Neural crest cell (in vitro differentiated cells): ENCODE measurements at places on chromosomes 7 and 10.

DNA sequence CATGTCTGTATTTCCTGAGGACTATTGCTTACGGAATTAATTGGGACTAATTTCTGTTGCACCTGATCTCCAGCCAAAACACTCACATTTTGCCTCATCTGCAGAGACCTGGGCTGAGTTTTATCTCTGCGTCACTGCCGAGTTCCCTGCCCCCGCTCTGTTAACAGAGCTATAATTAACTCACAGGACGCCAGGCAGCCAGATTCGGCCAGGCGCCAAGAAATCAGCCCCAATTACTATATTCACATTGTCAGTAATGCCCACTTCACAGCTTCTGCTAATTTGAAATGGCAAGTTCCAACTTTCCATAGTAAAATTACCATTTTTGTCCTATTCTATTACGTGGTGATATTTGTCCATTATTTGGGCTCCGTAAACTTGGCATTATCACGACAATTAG lies 130.5 kb downstream of the CUX1 start:
- no peak for DNase-seq

DNA sequence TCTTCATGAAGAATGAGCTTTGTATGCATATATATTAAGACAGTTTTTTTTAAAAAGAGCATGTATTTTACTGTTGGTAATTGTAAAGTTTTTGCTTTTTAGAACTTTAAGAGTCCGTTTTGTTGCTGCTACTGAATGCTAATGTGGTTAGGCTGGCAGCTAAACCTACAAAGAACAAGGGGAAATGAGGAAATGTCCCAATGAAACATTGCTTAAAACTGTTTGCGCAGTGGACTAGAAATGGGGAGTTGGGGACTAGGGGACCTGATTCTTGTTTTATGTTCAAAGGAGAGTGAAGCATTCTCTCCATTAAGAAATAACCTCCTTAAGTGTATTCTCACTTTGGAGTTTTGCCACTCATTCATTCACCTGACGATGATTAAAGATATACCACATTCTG lies 5.7 kb downstream of the NRF1 start:
- DNase-seq = no peak

- no peak for DNase-seq
These were observed 172.6 kb upstream of the KLF14 start for GRCh38 chr7:130906575-130906974.

DNA sequence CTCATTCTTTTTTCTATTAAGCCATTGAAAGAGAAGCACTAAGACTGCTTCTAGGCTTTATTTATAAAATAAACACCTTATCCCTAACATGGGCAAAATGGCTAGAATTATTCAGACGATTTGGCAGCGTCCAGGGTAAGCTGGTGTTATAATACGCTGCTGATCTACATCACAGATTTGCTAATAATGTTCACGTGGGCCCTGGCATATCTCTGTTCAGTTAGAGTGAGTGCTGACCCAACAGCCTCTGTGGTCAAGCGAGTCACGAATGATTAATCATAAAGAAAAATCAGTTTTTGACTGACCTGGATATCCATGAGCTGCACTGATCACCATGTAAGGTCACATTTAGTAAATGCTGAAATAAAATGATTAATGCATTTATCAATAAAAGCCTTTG lies 28.4 kb upstream of the CBLL1 start:
- DNase-seq = no peak

DNA sequence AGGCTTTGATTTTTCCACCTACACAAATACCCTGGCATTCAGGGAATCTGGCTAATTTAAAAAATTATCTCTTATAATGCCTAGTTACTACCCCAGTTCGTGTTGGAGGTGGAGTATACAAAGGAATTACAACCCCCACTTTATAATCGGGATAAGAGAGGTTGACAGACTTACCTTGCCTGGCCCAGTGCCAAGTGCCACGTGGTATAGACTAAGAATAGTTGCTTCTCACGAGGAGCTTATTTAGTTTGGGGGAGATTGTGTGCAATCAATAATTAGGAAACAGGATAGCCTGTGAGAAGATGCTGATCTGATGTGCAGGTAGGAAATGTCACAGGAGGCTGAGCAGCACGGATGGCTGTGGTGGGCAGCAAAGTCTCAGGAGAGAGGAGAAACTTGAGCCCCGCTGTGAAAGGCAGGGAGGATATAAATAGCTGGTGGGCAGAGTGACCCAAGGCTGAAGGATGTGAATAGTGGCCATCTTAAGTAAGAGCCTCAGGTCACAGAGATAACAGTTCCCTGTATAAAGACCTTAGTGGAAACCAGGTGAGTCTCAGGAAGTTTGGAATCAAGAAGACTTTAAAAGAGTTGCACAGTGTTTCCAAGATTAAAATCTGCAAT lies 11.3 kb upstream of the ATXN7L1 start:
- no peak for DNase-seq

- DNase-seq = peak; percentile 19
These were observed 844 bp downstream of the NRF1 start for GRCh38 chr7:129612112-129613015.

GRCh38 chr7:106775552-106775936 lies 89.5 kb upstream of the PIK3CG start:
- DNase-seq = no peak

GRCh38 chr7:64886956-64887545 lies 16.0 kb upstream of the ZNF273 start:
- no peak for DNase-seq

DNA sequence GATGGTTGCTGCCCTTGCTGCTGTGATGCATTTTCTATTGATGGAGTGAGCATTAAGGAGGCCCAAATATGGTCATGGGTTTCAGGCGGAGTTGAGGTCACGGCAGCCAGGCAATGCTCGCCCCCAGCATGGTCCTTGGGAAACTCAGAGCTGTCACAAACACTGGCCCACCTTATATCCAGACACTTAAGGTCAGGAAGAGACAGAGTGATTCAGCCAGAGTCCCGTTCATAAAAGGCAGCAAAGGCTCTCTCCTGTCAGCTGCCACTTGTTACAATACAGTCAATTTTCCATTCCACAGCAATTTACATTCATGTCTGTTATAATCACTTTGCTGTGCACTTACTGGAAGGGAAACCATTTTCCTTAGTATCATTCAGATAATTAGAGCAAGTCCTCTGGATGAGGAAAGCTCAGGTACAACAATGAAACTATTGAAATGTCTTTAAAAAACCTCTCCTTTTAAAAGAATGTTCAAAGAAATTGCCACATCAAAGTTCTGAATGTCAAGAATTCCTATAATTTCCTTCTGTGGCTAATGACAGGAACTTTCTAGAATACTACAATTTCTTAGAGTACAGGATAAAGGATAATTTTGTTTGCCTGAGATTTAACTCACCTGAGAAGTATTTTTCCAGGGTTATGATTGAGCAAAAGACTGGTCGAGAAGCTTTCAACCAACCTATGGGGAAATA lies 14.8 kb upstream of the ANKRD1 start:
- DNase-seq = no peak

GRCh38 chr10:73866621-73867020 lies 7.7 kb downstream of the CAMK2G start:
- DNase-seq = no peak

DNA sequence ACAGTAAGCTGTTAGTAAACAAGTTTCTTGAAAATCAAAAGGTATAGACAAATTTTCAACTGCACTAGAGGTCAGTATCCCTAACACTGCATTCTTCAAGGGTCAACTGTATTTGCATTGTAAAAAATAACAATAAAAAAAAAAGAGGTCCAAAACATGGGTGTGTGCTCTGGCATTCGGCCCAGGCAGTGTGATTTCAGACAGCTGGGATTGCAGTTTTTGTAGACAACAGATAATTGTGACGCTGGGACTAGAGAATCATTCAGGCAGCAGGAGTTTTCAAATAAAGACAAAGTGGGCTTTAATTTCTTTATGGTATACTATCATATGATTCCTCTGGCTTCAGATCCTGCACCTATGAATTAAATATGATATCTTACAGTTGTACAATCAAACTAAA lies 543.2 kb upstream of the SEMA3D start:
- DNase-seq = no peak

- DNase-seq = no peak
These were observed 49.1 kb downstream of the AHCYL2 start for GRCh38 chr7:129273936-129274335.

GRCh38 chr7:51067258-51067657 lies 249.4 kb downstream of the COBL start:
- no peak for DNase-seq

- DNase-seq = no peak
These were observed 342.2 kb upstream of the MKI67 start for GRCh38 chr10:128468462-128468861.

GRCh38 chr7:94052398-94053180 lies 48.4 kb upstream of the BET1 start:
- no peak for DNase-seq

- no peak for DNase-seq
These were observed 564.3 kb downstream of the GATA3 start for GRCh38 chr10:8618834-8619233.

DNA sequence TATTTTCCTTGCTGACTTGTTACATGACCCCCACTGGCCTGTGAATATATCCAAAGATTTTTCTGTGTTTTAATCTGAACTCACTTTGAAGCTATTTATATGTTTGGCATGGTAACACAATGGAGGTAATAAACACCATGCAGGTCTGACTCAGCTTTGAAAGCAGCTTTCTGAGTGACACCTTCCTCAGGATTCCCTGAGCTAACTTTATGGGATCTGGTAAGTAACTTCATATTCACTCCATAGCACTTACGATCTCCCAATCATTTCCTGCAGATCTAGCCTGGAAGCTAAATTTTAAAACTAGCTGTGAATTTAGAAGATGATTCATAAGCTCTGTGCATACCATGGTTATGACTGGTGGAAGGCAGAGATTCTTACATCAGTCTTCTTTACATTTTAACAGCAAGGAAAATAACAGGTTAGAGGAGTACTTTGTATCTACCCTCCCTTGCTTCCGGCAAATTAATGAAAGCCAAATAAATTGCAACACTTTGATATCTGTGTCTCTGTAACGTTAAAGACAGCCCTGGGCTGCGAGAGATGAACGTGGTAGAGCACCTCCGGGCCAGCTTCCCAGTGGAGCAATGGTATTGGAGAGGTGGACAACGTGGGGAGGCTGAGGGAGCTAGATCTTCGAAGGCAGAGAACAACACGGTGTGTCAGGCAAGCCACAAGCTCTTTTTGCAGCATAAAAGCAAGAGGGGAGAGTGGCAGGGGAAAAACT lies 170.2 kb upstream of the KLF14 start:
- no peak for DNase-seq

DNA sequence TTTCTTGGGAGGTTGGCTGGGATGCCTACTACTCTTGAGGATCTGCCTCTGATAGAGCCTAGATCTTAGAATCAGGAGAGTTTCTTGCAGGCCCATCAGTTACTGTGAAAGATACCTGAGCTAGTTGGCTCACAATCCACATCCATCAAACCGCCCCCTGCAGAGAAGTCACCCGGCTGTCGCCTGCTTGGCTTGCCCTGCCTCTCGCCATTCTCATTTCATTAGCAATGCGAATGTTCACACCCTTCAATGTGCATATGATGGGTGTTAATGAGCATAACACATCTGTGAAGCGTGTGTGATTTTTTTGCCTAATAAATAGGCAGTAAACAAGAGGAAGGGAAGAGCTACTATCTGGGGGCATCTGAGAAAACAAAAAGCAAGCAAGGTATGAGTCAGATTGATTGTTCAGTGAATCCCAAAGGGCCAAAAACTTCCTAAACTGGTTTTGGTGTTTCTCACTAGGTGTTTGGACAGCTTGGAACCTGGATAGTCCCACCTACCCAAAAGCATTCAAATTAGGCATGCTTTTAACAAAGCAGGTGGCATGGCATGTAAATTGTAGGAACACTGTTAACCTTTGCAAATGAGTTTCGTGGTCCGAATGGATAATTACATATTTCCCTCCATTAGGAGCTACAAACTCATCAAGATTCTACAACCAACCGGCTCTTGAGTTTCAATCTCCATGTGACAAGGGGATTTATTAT lies 272.3 kb upstream of the C7orf33 start:
- no peak for DNase-seq

GRCh38 chr10:129005804-129006203 lies 461.2 kb upstream of the MGMT start:
- DNase-seq = no peak

DNA sequence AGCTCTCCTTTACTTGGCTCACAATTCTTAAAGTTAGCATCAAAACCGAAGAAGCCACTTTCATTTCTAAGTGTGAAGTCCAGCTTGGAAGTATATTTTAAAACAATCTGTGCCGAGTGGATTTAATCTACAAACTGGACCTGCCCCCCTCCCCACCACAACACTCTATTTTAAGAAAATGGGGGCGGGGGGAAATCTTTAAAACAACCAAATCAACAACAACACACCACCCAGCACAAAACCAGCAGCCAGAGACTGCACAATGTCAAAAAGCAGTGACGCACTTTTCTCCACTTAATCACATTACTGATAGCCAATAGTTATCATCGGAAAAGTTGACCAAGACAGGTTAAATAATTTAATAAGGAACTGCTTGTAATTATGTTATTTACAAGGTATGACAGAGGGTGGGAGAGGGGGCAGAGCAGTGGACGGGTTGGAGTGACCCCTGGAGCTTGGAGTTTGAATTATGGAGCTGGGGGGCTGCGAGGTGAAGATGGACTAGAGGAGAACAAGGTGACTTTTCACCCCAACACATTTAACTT lies 2.8 kb downstream of the EBF3 start:
- no peak for DNase-seq

DNA sequence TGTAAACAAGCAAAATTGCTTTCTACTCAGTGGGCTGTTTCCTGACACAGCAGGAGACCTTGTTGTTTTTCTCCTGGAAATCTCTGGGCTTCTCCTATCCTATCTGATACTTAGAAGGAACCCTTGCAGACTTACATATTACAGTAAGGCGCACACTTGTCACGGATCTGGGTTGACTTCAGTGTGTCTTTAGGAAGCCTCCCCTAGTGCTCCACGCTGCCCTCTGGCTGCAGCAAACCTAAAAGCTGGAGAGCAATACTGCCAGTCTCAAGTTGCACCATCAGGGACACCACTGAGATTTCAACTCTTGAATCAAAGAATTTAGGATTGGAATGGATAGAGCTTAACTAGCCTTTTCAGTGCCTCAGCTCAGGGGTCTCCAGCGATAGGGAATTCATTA lies 495.3 kb downstream of the LRMDA start:
- no peak for DNase-seq

DNA sequence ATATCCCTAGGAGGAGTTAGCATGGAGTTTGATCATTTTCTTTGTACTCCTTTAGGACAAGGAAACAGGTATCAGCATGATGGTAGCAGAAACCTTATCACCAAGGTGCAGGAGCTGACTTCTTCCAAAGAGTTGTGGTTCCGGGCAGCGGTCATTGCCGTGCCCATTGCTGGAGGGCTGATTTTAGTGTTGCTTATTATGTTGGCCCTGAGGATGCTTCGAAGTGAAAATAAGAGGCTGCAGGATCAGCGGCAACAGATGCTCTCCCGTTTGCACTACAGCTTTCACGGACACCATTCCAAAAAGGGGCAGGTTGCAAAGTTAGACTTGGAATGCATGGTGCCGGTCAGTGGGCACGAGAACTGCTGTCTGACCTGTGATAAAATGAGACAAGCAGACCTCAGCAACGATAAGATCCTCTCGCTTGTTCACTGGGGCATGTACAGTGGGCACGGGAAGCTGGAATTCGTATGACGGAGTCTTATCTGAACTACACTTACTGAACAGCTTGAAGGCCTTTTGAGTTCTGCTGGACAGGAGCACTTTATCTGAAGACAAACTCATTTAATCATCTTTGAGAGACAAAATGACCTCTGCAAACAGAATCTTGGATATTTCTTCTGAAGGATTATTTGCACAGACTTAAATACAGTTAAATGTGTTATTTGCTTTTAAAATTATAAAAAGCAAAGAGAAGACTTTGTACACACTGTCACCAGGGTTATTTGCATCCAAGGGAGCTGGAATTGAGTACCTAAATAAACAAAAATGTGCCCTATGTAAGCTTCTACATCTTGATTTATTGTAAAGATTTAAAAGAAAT lies 4.8 kb downstream of the BAMBI start:
- DNase-seq = no peak
